HFFc6 (cell line): ENCODE measurements at places on chromosomes 13 and 19.

DNA sequence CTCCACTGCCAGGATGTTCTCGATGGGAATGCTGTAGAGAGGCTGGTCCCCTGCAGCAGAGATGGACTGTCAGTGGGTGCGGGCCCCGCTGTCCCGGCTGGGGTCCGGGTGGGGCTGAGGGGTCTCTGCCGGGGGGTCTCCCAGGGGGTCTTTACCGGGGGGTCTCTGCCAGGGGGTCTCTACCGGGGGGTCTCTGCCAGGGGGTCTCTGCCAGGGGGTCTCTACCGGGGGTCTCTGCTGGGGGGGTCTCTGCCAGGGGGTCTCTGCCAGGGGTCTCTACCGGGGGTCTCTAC, 25.7 kb upstream of the C13orf46 start:
- no peak for DNase-seq

- DNase-seq: no peak
These were observed 138.0 kb downstream of the ITGBL1 start for GRCh38 chr13:101590479-101590878.

DNA sequence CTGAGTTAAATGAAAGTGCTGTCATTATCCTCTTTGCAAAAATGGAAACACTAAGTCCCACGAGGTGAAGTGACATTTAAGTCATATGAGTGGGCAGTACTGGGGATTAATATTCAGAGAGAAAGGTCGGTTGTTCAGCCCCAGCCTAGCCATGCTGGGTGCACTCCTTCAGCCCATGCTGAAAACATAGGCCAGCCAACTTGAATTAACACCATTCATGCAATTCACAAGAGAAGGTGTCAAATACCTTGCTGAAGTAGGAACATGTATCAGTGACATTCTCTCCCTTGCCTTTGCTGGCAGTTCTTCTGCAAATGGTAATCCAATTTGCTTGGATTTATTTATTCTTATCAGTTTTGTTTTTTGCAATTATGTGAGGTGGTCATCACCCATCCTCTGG, 256.3 kb downstream of the DNAJC15 start:
- no peak for DNase-seq

DNA sequence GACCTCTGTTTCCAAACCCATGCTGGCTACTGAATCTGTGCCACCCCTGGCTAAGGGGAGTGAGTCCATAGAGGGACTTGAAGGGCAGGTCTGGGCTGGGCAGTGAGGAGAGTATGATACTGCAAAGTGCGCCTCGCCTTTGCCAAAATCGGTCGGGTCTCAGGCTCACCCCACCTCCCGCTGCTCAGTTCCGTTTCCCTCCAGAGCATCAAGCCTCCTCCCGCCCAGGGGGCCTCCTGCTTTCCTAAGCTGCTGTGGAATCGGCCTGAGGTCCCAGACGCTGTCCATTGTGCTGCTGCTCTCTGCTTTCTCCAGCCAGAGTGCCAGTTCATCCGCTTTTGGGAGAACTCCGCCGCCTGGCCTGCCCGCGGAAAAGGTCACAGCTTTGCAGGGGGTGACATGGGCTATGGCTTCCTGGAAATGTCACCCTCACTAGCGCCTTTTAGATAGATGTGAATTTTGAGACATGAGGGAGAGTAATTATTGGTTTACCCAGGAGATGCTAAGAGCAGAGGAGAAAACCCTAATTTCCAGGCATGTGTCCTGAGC, 1418.4 kb downstream of the UQCRFS1 start:
- peak; percentile 44 for DNase-seq

DNA sequence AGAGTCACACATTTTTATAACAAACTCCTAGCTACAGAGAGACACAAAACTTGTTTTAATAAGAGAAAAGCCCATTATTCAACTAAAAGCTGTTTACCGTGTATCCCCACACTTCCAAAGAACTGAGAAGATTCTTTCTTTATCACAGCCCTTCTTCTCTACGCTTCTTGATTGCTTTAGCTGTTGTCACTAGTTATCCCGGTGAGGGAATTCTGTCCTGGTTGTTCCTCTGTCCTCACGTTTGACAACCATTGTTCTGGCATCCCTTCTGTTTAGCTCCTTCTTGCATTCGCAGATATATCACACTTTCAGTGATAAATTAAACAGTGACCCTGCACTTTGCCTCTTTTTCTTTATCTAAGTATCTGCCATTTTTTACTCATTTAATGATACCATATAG, 1035.1 kb upstream of the PCDH20 start:
- DNase-seq: no peak

- no peak for DNase-seq
These were observed 71.4 kb downstream of the SLC15A1 start for GRCh38 chr13:98681049-98681448.

- no peak for DNase-seq
These were observed 2.3 kb downstream of the MIDN start for GRCh38 chr19:1250437-1251260.

GRCh38 chr13:23979361-23980159, 82.3 kb upstream of the C1QTNF9B start:
- peak; percentile 79 for DNase-seq

DNA sequence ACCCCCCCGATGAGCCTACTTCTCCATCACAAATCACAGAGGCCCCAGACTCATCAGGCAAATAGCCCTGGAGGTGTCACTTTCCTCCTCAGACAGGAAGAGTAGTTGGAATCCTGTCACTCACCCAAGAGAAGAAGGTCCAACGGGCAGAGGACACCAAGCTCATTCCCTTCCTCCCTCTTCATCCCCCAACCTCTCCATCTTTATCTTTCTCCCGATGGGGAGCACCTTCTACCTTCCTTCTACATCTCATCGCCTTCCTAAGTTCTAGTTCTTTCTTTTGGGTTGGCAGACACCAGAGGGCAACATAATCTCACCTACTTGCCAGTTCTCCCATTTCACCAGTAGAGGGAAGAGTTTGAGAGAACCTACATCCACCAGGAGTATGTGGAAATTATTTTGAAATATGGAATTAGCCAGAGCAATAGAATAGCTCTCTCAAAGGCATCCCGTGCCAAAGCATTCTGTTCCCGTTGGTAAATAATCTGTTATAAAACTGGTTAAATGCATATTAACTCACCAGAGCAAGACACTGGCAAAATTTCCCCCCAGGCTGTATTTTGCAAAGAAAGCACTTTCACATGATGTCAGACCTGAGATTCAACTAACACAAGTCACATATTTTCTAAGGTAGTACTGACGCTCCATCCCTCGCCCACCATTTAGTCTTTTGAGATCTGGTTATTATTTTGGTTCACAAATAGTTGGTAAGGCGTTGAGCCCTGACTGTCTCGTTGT, 55.0 kb downstream of the ZIC5 start:
- DNase-seq: peak; percentile 75

DNA sequence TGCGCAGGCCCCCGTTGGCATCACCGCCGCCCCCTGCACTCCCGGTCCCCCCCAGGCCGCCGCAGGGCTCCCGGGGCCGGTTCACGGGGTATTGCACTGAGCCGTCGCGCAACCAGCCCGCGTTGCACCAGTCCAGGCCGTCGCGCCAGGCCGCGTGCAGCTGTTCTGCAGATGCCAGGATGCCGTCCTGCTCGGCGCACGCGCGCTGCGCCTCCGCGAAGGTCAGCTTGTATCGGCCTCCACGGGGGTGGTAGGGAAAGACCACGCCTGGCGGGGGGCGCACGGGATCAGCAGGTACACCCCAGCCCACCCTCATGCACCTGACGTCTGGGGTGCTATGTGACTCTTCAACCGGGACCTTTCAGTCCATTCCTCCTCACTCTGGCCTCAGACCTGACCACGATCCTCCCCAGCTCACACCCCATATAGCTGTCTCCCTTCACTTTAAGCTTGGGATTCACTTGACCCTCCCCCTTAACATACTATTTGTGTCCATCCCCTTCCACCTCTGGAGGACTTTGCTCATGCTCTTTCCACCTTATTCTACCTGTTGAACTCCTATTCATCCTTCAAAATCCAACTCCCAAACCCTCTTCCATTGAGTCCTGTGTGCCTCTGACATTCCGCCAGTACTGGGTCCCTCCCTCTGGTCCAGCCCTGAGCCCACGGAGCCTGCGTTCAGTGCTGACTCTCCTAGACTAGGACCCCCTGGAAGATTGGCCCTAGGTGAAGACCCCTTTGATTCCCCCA, 14.3 kb downstream of the TM6SF2 start:
- no peak for DNase-seq

GRCh38 chr13:34779171-34779570, 162.9 kb upstream of the NBEA start:
- DNase-seq: no peak

GRCh38 chr19:3784607-3785450, 1.4 kb downstream of the MATK start:
- no peak for DNase-seq

DNA sequence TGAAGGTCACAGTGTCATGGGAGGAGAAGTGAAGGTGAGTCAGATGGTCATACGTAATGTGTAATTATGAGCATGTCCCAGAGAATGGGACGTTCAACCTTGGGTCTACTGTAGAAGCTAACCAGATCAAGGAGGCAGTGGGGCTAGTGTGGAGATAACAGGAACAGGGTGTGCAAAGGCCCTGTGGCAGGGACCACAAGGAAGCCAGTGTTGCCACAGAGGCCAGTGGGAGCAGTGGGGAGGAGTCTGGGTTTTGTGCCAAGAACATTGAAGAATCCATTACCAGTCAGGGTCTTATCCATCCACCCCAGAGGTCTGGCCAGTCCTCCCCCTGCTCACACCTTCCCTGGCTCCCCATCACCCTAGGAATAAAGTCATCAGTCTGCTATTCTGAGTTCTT, 3.3 kb downstream of the MRPL4 start:
- DNase-seq: no peak

DNA sequence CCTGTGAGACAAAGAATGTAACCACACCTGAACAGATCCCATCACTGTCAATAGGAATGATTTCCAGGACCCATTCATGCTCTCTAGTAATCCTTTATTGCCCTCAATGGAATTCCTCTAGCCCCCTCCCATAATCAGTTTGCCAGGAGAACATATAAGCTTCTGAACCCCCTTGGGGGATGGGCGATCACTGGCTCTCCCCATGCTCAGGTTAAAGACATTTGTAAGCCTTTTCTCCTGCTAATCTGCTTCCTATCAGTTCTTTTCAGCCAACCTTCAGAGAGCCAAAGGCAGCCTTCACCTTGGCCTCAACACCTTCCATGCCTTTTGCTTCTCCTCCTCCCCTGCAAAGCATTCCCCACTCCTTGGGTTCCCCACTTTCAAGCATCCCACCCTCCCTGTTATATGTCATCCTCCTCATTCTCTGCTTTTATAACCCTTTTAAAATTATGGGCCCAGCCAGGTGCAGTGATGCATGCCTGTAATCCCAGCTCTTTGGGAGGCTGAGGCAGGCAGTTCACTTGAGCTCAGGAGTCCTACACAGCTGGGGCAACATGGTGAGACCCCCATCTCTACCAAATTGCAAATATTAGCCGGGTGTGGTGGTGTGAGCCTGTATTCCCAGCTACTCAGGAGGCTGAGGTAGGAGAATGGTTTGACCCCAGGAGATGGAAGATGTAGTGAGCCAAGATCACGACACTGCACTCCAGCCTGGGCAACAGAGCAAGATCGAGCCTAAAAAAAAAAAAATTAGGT, 12.4 kb downstream of the DPRX start:
- DNase-seq: no peak

GRCh38 chr13:22425087-22425486, 754.2 kb downstream of the FGF9 start:
- DNase-seq: no peak

DNA sequence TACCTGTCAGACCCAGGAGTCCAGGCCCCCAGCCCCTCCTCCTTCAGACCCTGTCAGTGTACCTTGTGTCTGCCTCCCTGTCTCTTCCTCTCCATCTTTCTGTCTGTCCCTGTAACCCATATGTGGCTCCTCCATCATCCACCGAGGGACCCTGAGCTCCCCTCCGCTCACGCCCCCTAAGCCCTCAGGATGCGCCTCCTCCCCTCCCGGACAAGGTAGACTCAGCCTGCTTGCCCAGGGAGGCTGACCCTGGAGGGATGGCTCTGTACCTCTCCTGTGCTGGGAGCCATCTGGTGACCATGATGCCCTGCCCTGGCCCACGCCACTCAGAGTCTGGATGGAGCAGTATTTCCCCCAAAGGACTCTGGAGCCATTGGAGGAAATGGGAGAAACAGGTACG, 1.0 kb upstream of the CAPN12 start:
- no peak for DNase-seq

DNA sequence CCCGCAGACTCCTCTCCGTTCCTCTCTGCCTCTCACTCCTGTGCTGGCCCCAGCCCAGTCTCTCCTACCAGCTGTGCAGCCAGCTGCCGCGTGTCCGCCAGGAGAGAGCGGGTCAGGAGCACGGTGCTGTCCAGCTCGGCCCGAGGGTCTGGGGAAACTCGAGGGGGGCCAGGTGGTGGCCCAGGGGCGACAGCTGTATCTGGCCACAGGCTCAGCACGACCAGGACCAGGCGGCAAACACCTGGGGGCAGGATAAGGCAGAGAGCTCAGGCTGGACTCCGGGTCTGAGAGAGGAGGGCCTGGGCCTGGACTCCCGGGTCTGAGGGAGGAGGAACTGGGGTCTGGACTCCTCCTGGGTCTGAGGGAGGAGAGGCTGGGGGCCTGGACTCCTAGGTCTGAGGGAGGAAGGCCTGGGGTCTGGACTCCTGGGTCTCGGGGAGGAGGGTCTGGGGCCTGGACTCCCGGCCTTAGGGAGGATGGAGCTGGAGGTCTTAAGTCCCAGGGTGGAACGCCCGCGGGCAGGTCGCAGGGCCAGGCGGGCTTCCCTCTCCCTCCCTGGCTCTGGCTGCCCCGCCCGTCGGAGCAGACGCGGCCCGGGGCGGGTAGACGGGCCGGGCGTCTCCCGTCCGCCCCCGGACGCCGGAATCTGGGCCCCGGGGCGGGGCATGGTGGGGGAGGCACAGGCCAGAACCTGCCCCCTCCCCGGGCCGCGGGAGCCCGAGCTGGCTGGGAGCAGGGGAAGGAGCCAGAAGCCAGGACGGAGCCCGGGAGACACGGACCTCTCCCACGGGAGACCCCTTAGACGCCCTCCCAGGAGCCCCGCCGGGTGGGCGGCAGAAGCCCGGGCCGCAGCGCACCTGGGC, 1.3 kb downstream of the IL11 start:
- DNase-seq: peak; percentile 20

DNA sequence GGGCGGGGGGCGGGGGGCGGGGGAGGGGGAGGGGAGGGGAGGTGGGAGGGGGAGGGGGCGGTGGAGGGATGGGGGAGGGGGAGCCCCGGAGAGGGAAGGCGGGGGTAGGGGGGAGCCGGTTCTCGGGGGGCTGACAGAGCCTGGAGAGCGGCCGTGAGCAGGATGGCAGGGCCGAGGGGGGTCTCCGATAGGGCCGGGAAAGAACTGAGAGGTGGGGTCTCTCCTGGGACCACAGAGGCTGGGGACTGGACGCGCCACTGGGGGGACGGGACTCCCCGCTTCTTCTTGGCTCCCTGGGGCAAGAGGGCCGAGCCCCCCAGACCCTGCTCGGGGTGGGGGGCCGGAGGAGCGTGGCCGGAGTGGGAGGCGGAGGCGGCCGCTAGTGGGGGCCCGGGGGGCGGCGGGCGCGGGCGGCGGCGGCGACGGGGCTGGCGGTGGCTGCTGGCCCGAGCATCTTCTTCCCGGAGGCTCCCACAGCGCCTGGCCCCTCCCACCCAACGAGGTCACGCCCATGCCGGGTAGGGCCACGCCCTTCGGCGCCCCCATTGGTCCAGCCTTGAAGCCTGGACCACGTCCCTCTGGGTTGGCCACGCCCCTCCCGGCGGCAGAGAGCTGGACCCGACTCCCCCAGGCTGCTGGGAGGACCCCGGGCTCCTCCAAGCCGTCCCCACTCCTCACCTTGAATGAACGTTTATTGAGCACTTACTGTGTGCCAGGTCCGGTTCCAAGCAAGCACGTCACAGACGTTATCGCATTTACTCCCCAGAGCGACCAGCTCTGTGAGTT, at the start of gene NOVA2:
NOVA2 (minus strand) TSS at position 313 of the 786 bp plus-strand sequence. CDS start 514 bp downstream, outside the sequence.
- DNase-seq: no peak
